Activated naive CD8-positive, alpha-beta T cell treated with anti-CD3 and anti-CD28 coated beads for 36 hours (primary cell): ENCODE measurements at places on chromosomes 7 and 10. TPM values are rescaled to one million over a fixed set of nuclear protein-coding genes. Genes with fewer than 3 reads are reported as not detected.

- no peak for DNase-seq
- H3K4me3 ChIP-seq, result no peak overlapping the region
- peaks cover 32% of the 10 kb centered on the region for H3K4me1 ChIP-seq
- peaks cover 69% of the 10 kb centered on the region for H3K36me3 ChIP-seq
Measured at GRCh38 chr7:106887421-106887820, 22.3 kb downstream of the PIK3CG start.

- H3K4me3 ChIP-seq, result peak overlapping the region; percentile 69
- peak overlapping the region; percentile 35 for H3K27ac ChIP-seq
- DNase-seq, result peak; percentile 43
- H3K36me3 ChIP-seq, result no peaks in the 10 kb centered on the region
- H3K27me3 ChIP-seq, result peaks cover 27% of the 10 kb centered on the region
Measured at GRCh38 chr10:33008499-33009243, 50.6 kb upstream of the ITGB1 start.

DNA sequence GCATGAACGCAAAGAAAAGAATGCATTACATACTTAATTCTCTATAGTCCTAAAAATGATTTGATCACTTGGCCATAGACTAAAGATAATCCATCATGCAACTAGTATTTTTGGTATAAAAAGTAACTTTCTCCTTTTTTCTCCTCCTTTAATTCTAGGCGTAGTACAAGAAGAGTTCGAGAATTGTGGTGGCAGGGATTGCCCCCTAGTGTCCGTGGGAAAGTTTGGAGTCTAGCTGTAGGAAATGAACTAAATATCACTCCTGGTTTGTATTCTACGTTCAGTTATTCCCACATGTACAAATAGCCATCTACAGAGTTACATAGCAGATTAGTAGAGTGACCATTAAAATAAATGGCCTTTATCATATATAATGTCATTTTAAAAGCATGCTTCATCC is 45.5 kb upstream of the HELLS start:
- no peak for DNase-seq
- no peak overlapping the region for H3K27ac ChIP-seq
- no peak overlapping the region for H3K4me3 ChIP-seq
- H3K36me3 ChIP-seq, result no peaks in the 10 kb centered on the region
- peaks cover 8% of the 10 kb centered on the region for H3K27me3 ChIP-seq

GRCh38 chr10:103665162-103665889 is 171.8 kb downstream of the NEURL1 start:
- peaks cover 4% of the 10 kb centered on the region for H3K27me3 ChIP-seq
- H3K4me1 ChIP-seq, result peaks cover 14% of the 10 kb centered on the region
- peaks cover 4% of the 10 kb centered on the region for H3K36me3 ChIP-seq
- H3K27ac ChIP-seq, result no peak overlapping the region
- H3K4me3 ChIP-seq, result no peak overlapping the region
- DNase-seq, result no peak

GRCh38 chr7:22435720-22436119 is 64.3 kb downstream of the STEAP1B start:
- no peak overlapping the region for H3K27ac ChIP-seq
- H3K36me3 ChIP-seq, result no peaks in the 10 kb centered on the region
- no peak overlapping the region for H3K4me3 ChIP-seq
- DNase-seq, result no peak
- no peaks in the 10 kb centered on the region for H3K4me1 ChIP-seq
- H3K27me3 ChIP-seq, result peaks cover 12% of the 10 kb centered on the region

GRCh38 chr10:17225808-17226207 is 2.2 kb upstream of the VIM start:
- H3K27ac ChIP-seq, result no peak overlapping the region
- H3K36me3 ChIP-seq, result peaks cover 14% of the 10 kb centered on the region
- H3K27me3 ChIP-seq, result no peaks in the 10 kb centered on the region
- H3K4me3 ChIP-seq, result no peak overlapping the region
- H3K4me1 ChIP-seq, result peaks cover 36% of the 10 kb centered on the region
- no peak for DNase-seq

- no peak for DNase-seq
- no peaks in the 10 kb centered on the region for H3K36me3 ChIP-seq
- no peak overlapping the region for H3K4me3 ChIP-seq
Measured at GRCh38 chr7:159128767-159129166, 15.9 kb downstream of the VIPR2 start.

- no peak for DNase-seq
- no peak overlapping the region for H3K4me3 ChIP-seq
- H3K4me1 ChIP-seq, result no peaks in the 10 kb centered on the region
Measured at GRCh38 chr10:2782265-2782664, 285.1 kb upstream of the PFKP start.

- no peak overlapping the region for H3K27ac ChIP-seq
- H3K4me3 ChIP-seq, result no peak overlapping the region
- H3K27me3 ChIP-seq, result no peaks in the 10 kb centered on the region
- H3K4me1 ChIP-seq, result no peaks in the 10 kb centered on the region
- H3K36me3 ChIP-seq, result no peaks in the 10 kb centered on the region
Measured at GRCh38 chr7:51034521-51035264, 252.0 kb upstream of the GRB10 start.

DNA sequence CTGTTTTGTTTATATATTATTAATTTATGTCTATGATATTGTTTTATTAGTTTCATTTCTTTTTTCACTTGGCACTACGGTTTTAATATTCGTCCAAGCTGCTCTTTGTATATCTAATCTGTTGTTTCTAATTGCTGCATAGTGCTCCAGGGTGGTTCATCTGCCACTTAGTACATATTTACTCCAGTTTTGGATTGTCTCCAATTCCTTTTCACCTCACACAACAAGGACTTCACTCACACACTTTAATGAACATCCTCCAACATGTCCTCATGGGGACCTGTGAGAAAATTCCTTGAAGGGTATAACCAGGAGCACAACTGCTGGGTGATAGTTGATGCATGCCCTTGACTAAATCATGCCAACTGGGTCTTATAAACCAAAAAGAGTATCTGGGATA is 14.1 kb upstream of the NOC3L start:
- DNase-seq, result no peak
- H3K4me1 ChIP-seq, result no peaks in the 10 kb centered on the region

GRCh38 chr10:92418891-92419290 is 127.9 kb downstream of the MARCHF5 start:
- peaks cover 6% of the 10 kb centered on the region for H3K36me3 ChIP-seq
- H3K27me3 ChIP-seq, result peaks cover 45% of the 10 kb centered on the region
- no peak for DNase-seq
- H3K27ac ChIP-seq, result no peak overlapping the region

The TMEM213 gene
- not detected for total RNA-seq

The AS3MT gene
- 1.2 TPM for total RNA-seq

The TUBAL3 gene
- total RNA-seq, result not detected
